ENCODE measurements at places on chromosomes 2 and 18.

DNA sequence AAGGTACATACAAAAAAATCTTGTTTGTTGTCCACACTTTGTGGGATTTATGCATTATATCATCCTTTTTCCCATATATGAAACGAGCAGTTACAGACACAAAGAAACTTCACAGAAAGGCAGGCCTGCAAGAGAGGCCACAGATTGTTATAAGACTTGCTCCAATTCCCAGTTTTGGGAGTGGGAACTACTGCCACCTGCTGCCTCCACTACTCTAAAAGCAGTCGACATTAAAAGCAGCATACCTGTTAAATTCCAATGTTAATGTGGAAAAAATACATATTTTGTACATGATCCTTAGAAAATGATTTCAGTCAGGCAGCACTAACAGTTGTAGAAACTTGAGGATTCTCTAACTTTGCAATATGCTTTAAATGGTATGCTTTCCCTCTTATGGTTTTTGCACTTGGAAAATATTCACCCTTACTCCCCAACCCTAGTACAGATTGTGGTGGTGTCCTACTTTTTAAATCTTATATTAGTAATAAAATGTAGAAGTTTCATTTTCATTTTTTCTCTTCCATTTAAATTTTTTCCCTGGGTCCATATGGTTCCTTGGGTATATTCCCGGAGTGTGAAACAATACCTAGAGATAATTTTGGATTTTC lies 37.9 kb downstream of the SLC38A11 start:
- DNase-seq, result no peak

DNA sequence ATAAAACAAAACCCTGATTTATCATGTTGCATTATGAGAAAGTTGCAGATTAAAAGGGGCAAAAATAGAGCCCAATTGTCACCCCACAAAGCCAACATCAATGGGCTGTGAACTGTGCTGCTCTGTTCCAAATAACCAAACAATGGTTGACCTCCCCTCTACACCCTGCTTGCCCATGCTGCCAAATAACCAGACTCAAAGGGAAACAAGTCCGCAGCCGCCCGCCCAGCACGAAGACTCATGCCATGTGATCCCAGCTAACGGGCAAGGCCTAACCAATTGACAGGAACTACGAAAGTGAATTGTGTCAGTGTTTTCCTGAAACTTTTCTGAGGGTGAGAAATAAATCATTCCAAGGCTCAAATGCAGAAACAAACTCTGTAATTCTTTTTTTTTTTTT lies 97.9 kb upstream of the RIOK3 start:
- no peak for DNase-seq

DNA sequence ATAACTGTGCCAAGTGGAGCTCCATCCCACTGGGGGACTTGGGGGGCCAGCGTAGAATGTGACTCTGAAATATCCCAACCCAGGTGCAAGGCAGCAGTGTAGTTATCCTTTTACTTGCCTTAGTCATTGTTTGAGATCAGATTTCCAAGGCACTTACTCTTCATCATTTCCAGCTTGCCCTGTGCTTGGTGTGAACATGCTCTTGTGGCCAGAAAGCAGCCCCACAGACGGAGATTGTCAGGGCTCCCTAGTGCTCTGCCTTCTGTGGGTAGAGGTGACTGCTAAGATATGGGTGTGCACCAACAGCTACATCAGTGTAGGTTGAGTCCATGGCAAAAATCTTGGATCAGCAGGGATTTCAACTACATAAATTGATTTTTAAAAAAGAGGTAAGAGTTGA lies 2010.0 kb upstream of the PIK3C3 start:
- no peak for DNase-seq

DNA sequence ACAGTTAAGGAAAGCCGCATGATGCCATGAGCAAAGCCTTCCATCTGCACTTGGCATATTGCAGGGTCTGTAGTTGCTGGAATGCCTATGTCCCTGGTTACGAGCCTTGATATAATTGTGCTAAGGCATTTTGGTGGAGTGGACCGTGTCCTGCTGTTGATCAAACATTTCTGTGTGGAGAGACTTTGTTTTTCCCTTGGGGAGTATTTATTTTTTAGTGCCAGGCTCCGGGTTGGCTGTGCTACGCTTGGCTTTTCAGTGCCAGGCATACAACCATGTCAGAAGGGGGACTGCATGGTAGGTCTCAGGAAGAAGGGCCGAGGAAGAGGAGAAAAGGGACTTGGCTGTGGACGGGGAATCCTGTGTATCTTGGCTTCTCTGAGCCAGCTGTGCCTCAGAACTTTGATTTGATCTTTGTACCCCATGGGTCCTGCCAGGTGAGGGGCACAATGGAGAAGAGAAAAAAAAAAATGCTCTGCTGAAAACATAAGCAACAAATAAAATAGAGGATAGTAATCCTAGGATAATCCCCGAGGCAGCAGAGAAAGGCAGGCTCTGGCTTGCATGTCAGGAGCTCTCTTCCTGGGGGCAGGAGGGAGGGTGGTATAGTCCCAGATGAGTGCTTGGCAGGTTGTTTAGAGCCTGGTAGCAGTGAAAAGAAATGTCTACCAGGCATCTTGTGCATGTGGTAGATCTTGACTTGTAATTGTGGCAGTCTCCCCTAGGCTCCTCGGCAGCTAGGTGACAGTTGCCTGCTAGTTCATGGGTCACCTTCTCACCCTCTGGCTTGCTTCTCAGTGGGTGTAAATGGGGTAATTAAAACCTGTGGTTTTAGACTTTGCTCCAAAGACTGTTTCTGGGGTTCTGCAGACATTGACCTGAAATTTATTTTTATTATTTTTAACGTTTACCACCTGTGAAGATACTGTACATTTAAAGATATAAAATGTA lies 233.0 kb downstream of the NEDD4L start:
- DNase-seq, result no peak

- DNase-seq, result no peak
These were observed 60.5 kb upstream of the TMEM200C start for GRCh38 chr18:5955861-5956260.

GRCh38 chr18:75456199-75456631 lies 28.7 kb upstream of the SMIM21 start:
- peak; percentile 50 for DNase-seq

GRCh38 chr2:74625658-74626425 lies 22.3 kb downstream of the M1AP start:
- no peak for DNase-seq

DNA sequence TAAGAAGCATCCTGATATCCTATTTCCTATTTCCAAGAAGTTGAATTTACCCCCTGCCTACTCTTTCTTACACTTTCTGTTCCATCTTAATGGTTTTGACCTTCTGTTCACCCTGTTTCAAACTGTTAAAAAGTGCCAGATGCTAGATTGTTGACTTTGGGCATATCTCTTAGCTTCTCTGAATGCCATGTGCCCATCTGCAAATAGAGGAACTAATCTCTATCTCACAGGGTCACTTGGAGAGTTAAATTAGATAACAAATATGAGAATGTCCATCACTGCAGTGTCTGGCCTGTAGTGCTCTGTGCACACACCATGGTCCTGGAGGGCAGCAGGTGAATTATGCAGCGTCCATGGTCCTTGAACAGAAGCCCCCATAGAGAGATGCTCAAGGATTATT lies 83.8 kb downstream of the LRATD1 start:
- DNase-seq, result no peak

GRCh38 chr2:124668161-124668560 lies 643.1 kb downstream of the CNTNAP5 start:
- DNase-seq, result no peak

DNA sequence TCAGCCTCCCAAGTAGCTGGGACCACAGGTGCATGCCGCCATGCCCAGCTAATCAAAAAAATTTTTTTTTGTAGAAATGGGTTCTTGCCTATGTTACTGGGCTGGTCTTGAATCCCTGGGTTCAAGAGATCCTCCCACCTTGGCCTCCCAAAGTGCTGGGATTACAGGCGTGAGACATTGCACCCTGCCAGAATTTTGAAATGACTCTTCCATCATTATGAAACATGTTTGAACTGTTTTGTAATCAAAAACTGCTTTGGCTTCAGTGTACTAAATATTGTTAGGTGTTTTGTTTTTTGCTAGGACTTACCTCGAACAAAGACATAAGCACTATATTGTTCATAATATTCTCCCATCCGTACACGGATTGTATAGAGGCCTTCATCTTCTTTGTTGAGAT lies 55.8 kb downstream of the MYOM1 start:
- DNase-seq, result no peak

GRCh38 chr2:37560863-37561614 lies 110.4 kb downstream of the CDC42EP3 start:
- no peak for DNase-seq

DNA sequence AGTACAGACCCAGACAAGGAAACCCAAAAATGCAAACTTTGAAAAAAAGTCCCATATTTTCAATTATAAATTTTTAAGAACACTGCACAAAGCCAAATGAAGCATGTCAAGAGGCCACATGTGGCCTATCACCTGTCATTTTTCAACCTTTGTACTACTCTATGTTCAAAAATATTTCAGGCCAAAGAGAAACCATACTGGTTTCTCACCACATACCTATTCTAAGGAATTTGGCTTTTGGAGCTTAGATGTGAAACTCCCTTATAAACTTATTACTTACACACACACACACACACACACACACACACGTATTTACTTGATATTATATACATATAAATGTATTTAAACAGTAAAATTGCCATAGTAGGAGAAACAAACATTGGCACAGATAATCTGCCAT lies 338.7 kb downstream of the TXNL1 start:
- no peak for DNase-seq

- DNase-seq, result no peak
These were observed 265.9 kb upstream of the SALL3 start for GRCh38 chr18:78713726-78714125.
